Foreskin keratinocyte (primary cell): ENCODE measurements at places on chromosomes 12 and 14. TPM values are rescaled to one million over a fixed set of nuclear protein-coding genes. Genes with fewer than 3 reads are reported as not detected.

CNTN1 gene
- 35.6 and 74.6 TPM in 2 replicates for total RNA-seq

NTS gene
- total RNA-seq = not detected in 2 replicates

DNA sequence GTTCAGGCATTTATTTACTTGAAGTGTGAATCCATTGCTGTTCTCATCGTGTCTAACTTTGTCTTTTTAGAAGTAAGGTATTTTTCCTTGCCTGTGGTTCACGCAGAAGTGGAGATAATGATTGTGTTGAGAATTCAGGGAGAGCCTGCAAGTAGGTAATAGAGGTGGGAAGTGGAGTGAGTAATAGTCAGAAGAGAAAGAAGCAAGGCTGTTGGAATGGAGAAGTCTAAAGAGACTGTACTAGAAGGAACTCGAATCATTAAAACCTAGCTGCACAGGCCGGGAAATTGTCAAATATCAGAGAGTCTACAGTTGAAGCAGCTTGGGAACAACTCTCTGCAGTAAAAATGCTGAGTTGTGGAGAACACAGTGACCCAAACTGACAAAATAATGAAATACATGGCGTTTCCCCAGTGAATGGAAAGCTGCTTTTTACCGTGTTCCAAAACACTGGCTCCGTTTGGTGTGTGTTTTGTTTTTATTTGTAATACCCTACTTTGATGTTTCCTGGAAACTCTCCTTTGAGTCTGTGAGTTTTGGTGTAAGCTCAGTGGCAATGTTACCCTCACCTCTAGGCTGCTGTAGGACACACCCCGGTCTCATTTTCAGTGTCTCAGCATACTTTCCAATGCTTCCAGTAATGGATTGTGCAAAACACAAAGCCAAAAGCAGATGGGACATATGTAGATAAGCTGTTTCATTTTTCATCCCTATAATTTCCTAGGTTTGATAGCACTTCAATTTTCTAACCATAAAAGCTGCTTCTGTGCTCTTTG lies 146.6 kb downstream of the CRADD start:
- no peak for DNase-seq

- no peak for DNase-seq
Measured at GRCh38 chr14:54301359-54301758, 95.4 kb upstream of the CDKN3 start.

DNA sequence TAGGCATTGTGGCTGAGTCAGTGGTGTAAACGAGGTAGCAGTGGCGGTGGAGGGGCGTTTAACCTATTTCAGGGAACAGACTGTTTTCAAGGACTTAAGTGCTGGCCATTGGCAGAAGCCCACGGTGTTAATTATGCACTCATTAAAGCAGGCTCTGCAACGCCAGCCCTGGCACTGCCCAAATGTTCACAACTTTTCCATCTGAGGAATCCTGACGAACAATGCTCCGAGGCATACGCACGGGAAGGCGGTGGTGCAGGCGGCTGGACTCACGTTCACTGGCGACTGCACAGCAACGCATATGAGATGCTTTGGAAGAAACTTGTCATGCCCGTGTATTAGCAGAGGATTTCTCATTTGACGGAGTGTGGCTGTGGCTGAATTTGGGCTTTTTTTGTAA lies 70.6 kb upstream of the SLC24A4 start:
- no peak for DNase-seq

DNA sequence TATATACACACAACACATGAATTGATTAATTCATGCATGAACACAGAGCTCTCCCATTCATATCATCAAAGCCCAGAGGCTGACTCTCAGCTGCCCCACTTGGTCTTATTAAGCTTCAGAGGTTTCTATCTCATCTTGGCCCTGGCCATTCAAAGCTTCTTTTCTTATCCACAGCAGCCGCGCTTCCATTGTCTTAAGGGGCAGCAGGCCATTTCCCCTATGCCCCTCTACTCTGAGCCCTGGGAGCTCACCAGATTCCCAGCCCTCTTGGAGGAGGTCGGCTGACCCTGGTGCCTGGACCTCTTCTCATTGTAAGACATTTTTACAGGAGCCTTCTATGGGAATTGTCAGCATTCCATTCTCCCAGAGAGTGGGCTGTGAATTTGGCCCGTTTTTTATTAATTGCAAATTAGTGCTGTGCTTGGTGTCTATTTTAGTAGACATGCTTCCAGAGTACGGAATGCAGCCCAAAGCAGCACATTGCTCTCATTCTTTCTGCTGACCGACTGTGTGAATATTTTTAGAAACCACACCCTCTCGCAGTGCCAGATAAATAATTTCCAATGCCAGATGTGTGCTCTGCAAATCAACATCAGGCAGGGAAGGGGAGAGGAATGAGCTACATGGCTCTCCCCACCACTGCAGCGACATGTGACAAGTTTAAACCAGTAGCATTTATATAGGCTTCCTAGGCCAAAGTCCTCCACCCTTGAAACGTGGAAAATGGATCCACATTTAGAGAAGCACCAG lies 58.5 kb downstream of the NUAK1 start:
- DNase-seq = no peak

DNA sequence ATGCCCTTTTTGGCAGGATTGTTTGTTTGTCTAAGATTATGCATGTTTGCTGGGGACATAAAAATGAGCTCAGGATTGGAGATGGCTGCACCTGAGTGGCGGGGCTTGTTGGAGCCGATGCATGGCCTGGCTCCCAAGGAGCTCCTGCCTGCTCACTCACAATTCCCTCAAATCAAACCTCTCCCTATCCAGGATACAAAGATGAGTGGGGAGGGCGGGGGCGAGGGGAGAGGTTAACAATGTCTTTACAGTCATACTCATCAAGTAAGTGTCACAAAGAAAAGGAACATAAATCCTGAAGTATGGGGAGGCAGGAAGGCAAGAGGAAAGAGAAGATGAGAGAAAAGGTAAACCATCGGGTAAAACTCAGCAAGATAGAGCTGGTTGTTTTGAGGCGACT lies 104.0 kb upstream of the COCH start:
- no peak for DNase-seq

DNA sequence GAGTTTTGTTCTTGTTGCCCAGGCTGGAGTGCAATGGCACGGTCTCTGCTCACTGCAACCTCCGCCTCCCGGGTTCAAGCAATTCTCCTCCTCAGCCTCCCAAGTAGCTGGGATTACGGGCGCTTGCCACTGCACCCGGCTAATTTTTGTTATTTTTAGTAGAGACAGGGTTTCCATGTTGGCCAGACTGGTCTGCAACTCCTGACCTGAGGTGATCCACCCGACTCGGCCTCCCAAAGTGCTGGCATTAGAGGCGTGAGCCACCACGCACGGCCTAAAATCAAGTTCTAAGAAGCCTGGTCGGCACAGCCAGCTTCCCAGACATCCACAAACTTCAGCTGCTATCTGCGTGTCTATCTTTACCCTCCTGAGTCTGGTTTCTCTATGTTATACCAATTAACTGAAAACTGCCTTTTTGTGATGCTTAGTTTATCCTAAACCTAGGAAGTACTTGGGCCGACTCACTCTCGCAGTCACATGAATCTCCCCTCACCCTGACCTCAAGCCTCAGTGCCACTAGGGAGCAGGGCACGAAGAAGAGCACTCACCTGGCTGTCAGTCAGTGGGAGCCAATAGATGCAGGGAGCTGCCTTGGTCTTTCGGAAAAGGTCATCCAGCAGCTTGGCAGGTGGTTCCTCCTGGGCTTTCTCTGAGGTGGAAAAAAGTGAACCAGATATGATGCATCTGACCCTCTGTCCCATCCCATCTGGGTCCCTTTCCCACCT lies 3.4 kb upstream of the CDH24 start:
- DNase-seq = no peak

DNA sequence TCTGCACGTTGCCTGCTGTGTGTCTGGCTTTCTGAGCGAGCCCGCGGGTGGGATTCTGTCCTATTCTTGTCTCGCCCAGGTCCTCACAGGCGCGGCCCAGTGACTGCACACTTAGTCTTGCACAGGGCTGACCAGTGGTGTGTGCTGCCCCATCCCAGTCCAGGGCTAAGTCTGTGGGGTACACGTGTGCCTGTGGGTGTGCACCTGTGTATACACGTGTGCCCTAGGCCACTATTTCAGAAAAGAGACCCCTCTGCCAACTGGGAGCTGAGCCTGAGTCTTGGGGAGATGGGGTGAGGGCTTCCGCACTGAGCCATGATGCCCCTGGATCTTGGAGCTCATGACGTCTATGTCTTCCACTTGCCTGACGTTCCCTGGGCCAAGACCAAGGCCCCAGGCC lies 185.5 kb upstream of the PRMT8 start:
- no peak for DNase-seq

SPTB gene
- 0.28 and 0.58 TPM in 2 replicates for total RNA-seq

DNA sequence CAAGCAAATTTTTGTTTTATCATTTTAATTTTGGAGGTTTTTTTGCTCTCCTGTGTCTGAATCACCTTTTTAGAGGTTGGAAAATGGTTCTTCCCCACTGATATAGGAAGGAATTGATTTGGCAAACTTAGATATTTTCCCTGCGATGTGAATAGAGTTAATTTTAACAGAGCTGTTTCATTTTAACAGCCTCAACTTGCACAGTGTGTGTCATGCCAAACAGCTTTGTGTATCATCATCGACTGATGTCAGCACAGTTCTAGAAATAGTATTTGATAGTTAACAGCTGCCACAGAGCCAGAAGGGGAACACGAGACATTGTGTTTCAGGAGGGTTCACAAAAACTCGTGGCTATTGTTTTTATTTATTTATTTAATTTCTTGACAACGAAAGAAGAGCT lies 243.1 kb upstream of the FOXN3 start:
- DNase-seq = no peak

KLHDC1 gene
- total RNA-seq = 0.49 and 0.71 TPM in 2 replicates

GPX2 gene
- 2.5 and 5.4 TPM in 2 replicates for total RNA-seq

PLEKHH1 gene
- 3.5 and 3.8 TPM in 2 replicates for total RNA-seq

DNA sequence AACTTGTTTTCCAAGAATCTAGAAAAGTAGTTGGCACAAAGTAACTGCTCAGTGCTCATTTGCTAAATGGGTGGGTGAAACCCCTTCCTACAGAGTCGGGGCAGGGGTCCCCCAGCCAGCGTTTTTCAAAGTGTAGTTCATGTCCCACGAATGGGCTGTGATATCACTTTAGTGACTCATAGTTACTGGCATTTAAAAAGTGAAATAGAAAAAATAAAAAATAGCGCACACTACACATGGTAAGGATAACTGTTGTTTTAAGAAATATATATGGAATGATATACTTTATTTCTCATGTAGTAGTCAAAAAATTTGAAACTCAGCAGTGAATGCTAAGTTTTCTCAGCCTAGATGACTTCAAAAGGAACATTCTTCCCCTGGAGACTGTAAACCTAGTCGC lies 250.4 kb downstream of the CHST11 start:
- DNase-seq = no peak

DNA sequence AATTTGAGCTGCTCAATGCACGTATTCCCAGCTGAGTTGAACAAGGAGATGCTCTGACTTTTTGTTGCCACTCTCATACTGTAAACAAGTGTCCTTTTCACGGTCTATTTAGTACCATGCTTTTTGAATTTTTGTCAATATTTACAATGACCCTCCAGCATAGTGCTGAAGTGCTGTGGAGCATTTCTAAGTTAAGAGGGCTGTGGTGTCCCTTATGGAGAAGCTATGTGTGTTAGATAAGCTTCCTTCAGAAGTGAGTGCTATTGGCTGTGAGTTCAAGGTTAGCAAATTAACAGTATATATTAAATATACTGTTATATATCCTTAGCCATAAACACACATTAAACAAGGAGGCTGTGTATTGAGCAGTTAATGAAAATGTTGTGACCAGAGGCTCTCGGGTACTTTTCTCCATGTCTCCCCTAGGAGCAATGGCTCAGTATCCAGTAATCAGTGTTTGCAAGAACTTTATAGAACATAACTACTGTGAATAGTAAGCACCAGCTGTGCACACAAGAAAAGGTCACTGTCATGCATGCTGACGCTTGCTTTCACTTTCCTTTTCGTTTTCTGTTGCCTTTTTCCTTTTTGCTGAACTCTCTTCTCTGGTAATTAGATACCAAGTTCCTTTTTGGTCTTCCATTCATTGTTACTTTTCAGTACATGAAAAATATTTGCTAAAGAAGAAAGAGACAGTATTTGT lies 187.2 kb upstream of the NEDD1 start:
- no peak for DNase-seq

DNA sequence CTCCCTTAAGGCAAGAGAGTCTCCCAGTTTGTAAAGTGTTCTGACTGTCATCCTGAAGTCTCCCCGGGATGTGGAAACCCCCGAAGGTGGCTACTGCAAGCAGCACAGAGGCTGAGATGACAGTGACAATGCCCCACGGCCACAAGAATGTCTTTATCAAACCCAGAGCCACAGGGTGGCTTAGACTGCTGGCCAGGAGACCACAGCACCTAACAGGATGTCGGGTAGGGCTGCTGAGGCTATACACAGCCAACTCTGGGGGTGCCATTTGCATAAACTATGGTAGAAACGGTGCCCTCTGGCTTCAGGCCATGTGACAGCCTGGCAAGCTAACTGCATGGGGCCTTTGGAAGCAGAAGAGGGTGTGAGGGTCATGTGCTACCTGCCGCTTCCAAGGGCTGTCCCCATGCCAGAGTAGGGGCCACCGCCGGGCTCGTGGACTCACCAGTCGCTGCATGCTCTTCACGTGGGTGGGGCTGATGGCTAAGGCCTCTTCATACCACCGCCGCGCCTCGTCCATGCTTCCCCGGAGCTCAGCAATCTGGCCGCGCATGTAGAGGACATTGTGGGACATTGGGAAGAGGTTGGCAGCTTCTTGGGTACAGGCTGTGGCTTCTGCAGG lies 180.9 kb downstream of the CALM1 start:
- DNase-seq = no peak

MYH6 gene
- total RNA-seq = not detected in 2 replicates

- peak; percentile 55 for DNase-seq
Measured at GRCh38 chr14:61653507-61653906, 41.8 kb upstream of the HIF1A start.

DNA sequence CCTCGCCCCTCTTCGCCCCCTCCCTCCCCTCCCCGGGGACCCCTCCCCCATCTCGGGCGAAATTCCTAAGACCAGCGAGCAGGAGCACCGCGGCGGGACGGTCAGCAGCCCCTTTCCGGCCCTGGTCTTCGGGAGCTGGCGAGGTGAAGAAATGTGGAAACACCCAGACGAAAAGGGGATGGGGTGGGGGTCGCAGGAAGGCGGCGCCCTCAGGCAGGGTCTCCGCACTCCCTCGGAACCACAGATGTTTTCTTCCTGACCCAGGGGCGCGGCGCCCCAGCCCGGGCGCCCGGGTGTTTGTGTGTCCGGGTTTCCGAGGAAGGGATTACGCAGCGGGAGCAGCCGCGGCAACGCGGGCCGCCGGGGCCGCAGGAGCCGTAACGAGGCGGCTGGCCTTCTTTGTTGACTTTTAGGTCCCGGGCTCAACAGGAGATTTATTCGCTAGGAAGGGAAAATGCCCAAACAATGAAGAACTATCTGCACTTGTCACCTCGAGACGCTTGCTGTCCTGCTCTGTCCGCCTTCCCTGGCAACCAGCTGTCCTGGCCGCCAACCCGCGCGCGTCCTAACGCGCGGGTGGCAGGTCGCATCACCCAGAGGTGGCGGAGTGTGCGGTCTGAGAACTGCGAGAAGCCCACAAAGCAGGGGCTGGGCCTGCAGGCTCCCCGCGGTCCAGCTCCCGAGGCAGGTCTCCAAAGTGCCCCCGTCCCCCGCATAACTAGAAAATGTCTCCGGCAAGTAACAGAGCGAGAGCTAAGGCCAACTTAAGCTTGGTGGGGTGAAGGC lies 7.0 kb downstream of the FOXA1 start:
- DNase-seq = no peak
